ENCODE measurements at places on chromosomes 4 and X. TPM values are rescaled to one million over a fixed set of nuclear protein-coding genes. Genes with fewer than 3 reads are reported as not detected.

The PPP1R3F gene
- 10.5 TPM for total RNA-seq

The SGCB gene
- total RNA-seq = 13.4 TPM

DNA sequence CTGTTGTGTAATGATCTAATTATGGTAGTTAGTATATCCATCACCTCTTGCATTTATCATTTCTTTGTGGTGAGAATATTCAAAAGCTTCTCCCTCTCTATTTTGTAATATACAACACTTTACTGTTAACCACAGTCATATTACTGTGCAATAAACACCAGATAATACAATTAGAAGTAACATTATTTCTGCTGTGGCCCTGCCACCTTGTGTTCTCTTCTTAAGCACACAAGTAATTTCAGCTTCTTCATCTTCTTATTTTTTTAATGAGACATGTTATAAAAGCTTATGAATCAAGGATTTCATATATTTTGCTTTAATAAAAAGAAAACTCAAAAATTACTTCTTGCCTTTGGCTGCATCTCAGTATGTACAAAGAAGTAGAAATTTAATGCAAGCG is 675.2 kb upstream of the INTU start:
- DNase-seq = no peak

DNA sequence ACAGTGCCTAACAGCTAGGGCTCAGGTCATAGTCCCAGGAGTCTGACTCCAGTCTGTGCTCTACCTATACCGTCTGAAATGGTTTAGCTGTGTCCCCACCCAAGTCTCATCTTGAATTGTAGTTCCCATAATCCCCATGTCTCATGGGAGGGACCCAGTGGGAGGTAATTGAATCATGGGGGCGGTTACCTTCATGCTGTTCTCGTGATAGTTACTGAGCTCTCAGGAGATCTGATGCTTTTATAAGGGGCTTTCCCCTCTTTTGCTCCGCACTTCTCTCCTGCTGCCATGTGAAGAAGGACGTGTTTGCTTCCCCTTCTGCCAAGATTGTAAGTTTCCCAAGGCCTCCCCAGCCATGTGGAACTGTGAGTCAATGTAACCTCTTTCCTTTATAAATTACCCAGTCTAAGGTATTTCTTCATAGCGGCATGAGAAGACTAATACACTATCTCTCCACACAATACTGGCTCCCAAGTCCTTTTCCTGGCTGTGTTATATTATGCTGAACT is 110.8 kb downstream of the AFAP1 start:
- DNase-seq = no peak

DNA sequence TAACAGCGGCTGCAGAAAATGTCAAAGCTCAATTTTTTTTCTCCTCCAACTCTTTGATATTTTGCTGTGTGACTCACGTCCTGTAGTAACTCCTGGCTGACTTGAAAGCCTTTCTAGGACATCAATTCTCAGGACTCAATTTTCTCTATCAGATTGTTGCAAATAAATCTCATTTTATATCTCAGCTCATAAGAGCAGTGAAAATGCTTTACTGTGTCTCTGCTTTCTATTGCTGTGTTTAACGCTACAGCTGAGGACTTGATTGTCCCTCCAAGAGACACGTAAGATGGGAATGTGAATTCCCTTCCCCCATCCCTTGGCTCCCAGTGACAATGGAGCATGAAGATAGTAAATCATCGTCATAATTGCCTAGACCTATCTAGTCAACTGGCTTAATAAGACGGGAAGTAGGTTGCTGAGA is 20.5 kb upstream of the CBR4 start:
- DNase-seq = no peak

GRCh38 chr4:27010334-27010940 is 149.8 kb downstream of the STIM2 start:
- DNase-seq = peak; percentile 70

DNA sequence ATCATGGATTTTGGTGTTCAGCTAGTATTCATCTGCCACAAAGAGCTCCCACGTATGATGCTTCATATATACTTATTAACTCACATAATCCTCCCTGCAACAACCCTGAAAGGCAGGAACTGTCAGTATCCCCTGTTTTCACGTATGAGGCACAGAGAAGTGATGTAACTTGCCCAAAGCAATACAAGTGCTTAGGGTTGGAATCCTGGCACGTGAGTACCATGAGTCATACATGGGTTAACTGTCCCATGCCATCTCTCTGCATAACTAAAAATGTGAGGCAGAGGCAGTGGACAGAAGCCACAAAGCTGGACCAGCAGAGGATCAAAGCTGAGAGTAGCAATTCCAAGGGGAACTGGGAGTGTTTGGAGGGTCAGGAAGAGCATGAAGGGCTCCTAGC is 35.7 kb upstream of the EGFL6 start:
- peak; percentile 52 for DNase-seq

- DNase-seq = no peak
These were observed 3.2 kb upstream of the IL1RAPL1 start for GRCh38 chrX:28584025-28584424.

- DNase-seq = no peak
These were observed 236.4 kb downstream of the PDGFC start for GRCh38 chr4:156734965-156735895.
